ENCODE measurements at places on chromosomes 6 and 20.

DNA sequence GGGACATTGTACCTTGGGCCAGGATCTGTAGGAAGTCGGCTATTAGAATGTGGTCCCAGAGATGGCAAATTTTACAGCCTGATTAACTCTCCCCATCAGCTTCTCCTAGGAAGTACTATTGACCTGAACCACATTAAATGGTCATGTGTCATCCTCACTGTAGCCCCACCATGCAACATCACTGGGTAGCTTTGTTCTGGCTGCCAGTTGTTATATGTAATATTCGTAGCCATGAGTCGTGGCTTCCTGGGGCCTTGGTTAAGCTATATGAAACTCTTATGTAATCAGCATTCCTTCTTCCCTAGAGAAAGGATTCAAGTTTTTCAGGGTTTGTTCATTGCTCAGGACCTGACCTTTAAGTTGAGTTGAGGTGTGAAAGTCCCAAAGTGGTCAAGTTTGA is 125.7 kb downstream of the ANKS1A start:
- no peak for DNase-seq

GRCh38 chr6:26033085-26033940 is 53.9 kb upstream of the HFE start:
- DNase-seq = peak; percentile 96

GRCh38 chr20:57897156-57897874 is 187.5 kb upstream of the PMEPA1 start:
- DNase-seq = no peak

GRCh38 chr6:30722280-30723112 is 2.3 kb downstream of the TUBB start:
- DNase-seq = peak; percentile 88

GRCh38 chr20:60272790-60273189 is 314.6 kb downstream of the CDH26 start:
- DNase-seq = no peak

DNA sequence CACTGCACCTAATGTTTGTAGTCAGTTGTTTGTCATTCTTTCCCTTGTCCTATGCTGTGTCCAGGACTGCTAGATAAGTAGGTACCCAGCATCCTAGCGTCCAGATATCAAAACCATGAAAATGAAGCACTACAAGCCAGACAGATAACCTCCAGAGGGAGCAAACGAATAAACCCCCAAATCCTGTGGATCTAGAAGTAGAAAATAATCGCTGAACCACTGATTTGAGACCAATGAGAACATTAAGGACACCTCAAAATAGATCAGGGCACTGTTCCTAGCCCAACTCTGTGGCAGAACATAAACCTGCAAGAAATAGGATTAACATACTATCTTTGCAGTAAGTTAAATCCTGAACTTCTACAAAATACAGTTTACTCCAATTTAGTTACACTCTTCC is 1.1 kb upstream of the KLHL32 start:
- DNase-seq = peak; percentile 7

DNA sequence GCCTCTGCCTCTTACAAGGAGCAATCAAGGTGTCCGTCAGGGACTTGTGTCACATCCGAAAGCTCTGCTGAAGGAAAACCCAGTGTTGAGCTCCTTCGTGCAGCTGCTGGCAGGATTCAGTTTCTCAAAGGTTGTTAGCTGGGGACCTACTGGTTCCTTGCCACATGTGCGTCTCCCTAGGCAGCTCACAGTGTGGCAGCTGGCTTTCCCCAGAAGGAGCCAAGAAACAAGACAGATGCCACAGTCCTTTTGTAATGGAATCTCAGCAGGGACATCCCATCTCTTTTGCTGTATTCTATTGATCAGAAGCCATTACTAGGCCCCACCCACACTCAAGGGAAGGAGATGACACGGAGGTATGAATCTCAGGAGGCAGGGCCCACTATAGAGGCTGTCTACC is 488.8 kb downstream of the CD83 start:
- no peak for DNase-seq

- DNase-seq = no peak
These were observed 225.5 kb downstream of the BMP7 start for GRCh38 chr20:57040924-57041323.

All from hematopoietic multipotent progenitor cell treated with erythropoietin and hydrocortisone succinate and interleukin-3 and kit ligand, for 15 days (in vitro differentiated cells).